ENCODE measurements at places on chromosomes 16 and 17.

DNA sequence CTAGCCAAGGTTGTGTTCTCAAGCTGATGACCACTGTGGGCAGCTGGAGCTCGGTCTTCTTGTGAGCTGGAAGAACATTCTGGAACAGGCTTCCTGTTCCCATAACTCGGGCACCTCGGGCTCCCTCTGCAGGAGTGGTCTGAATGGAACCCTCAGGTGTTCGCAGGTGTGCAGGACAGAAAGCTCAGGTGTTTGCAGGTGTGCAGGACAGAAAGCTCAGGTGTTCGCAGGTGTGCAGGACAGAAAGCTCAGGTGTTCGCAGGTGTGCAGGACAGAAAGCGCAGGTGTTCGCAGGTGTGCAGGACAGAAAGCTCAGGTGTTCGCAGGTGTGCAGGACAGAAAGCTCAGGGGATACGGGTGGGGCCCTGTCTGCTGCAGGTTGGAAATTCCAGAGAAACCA, 109.0 kb upstream of the CACNG5 start:
- no peak for DNase-seq

GRCh38 chr17:61537264-61537771, 53.7 kb downstream of the NACA2 start:
- DNase-seq, result no peak

- no peak for DNase-seq
Measured at GRCh38 chr17:75365009-75365930, 40.2 kb downstream of the GRB2 start.

GRCh38 chr16:10644092-10644491, 50.6 kb downstream of the TEKT5 start:
- no peak for DNase-seq

GRCh38 chr16:67865318-67865717, 7.5 kb upstream of the EDC4 start:
- no peak for DNase-seq

All from H4 (cell line).